NCI-H1694 treated with DMSO at 0.1 percent for 48 hours (cell line): ENCODE measurements at places on chromosomes 5 and 9.

DNA sequence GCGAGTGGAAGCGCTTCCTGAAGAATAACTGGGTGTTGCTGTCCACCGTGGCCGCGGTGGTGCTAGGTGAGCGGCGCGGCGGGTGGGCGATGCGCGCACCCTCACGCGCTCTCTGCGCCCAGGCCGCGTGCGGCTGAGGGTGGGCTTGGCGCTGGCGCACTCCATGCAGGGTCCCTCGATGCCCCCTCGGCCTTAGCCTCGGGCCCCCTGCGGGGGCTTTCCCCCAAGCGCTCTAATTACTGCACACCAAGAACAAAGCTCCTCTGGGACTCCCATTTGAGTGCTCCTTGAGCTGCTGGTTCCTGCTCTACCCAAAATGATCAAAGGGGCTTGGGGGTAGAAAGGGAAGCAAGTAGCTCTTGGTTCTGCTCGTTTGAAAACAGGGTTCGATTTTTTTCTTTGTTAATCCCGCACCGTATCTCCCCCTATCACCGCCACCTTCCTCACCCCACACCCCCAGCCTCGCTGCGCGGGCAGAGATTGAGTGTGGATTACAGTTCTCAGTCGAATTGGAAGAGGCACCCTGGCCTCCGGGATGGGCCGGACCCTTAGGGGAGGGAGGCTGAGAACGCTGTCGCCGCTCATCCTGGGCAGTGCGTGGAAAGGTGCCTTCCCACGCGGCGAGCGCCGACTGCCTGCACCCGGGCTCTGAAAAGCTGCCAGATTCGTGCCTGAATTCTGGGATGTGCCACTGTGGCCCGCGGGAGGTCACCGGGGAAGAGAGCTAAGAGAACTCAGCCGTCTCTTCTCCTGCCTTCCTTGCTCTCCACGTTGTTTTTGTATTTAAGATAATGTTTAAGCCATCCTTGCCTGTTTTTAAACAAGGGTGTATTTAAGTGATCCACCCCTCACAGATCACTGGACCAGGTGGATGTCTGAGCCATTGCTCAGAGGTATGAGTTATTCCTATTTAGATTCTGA lies 697 bp downstream of the SLC1A1 start:
- DNase-seq, result no peak

DNA sequence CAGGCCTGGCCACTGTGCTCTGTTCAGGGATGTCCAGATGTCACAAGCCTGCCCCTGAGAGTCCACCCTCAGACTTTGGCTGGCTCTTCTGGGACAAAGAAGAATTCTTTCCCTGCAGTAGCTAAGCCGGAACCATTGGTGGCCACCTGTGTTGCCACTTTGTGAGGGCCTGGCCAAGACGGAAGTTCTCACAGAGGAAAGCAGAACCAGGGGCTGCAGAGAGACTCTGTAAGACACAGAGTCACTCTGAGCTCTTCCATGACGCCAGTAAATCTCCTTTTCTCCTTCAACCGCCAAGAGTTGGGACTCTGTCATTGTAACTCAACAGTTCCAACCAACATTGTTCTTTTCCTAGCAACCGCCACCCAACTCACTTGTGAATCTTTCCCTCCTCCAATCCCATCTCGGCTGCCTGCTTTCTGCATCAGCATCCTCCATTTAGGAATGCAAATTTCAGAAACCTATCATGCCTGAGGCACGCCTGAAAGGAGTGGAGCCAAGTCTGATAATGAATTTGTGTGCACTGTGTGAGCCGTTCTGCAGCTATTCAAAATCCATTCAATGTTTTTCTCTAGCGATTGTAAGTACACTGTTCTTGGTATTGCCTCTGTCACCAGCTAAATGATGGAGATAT lies 37.8 kb upstream of the ATP6V1G1 start:
- no peak for DNase-seq

DNA sequence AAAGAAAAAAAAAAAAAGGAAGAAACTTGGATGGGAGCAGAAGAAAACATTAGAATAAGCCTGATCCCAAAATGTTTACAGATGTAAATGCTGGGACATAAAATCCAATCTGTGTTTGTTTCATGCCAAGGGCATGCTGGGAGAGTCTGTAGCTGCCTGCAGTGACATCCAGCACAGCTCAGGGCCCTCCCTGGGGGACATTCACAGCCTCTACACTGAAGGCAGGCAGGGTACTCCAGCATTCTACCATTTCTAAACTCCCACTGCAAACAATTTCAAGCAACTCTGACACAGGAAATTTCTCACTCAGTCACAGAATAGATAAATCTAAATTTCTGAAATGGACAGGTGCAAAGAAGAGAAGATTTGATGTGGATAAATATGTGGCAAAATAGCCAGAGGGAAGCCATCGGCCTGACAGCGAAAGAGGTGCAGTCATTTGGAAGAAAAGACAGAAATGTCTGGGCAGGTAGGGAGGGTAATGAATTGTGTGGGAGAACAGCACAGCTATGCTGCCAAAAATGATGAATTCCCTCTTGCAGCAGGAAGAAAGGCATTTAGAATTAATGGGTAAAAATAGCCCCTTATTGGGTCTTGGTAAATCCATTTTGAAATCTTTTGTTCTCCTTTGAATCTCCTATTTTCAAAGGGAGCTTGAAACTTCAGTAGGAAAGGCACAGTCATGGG lies 199.4 kb downstream of the MED10 start:
- DNase-seq, result no peak

DNA sequence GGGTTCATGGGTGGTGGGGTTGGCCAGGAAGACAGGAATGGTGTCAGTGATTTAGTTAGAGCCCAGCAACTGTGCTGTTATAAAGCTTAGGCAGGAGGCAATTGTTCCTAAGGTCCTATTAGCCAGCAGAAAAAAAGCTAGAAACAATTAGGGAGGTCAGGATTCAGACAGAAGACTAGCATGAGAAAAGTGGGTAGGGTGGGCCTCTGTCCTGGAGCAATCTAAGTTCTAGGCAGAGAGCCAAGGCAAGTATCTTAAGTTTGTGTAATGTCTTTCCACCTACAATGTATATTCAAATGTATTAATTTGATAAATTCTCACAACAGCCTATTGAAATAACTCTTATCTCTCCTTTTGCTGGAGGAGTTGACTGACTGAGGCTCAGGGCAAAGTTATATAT lies 6.1 kb upstream of the ZFAND5 start:
- no peak for DNase-seq

DNA sequence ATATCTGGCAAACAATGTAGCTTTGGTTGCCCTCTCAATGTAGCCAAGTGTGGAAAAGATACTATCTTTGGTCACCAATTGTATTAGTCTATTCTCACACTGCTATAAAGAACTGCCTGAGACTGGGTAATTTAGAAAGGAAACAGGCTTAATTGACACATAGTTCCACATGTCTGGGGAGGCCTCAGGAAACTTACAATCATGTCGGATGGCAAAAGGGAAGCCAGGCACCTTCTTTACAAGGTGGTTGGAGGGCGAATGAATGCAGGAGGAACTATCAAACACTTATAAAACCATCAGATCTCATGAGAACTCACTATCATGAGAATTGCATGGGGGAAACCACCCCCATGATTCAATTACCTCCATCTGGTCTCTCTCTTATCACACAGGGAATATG lies 133.1 kb upstream of the TBCA start:
- no peak for DNase-seq

- DNase-seq, result no peak
Observed at GRCh38 chr9:35933550-35934067, 24.3 kb downstream of the SPAAR start.

- no peak for DNase-seq
Observed at GRCh38 chr5:133041910-133042309, 9.9 kb upstream of the HSPA4 start.

- no peak for DNase-seq
Observed at GRCh38 chr5:143207563-143208364, 195.7 kb downstream of the NR3C1 start.

GRCh38 chr9:120443489-120443888 lies 136.5 kb downstream of the CDK5RAP2 start:
- DNase-seq, result no peak

DNA sequence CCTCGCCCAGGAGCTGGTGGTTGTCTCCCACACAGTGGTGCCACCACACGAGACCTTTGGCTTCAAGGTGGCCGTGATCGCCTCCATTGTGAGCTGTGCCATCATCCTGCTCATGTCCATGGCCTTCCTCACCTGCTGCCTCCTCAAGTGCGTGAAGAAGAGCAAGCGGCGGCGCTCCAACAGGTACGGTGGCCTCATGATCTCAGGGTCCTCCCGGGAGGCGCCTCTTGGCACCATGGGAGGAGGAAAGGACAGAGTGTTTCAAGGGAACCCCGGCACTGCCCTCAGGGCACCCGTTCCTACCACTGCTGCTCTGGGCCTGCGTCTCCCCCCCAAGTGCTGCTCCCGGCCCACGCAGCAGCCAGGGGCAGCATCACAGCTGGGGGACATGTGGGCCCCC lies 18.2 kb upstream of the CARD19 start:
- no peak for DNase-seq

DNA sequence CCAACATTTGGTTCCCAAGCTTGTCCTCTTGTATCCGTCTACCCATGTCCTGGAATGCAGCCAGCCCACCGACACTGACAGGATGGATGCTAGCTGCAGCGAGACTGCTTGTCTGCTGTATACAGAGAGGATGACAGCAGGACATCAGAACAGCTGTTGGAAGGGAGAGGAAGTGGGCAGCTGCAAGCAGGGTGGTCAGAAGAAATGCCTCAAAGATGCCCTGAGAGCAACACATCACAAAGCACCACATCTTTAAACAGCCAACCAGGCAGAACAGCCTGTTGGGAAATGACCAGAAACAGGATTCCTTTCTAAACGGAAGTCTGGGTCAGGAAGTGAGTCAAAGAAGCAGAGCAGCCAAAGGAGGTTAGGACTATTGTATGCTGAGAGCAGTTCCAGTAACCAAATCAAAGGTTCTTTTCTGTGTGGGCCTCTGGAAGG lies 219.1 kb downstream of the NDUFS4 start:
- peak; percentile 46 for DNase-seq

DNA sequence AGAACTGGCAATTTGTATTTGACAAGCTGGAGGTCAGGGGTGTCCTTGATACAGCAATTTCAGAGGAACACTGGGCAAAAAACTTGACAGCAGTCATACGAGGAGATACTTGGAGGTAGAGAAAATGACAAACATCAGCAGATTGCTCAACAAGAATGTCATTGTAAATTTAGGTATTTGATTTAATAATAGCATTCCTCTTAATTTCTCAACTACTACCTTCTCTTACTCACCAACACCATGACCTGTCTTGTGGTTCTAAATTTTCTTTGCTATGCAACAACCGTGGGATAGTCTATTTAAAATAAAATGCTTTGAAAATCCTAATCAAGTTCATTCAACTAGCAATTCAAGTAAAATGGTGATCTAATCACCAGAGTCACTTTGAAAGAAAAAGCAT lies 128.4 kb downstream of the DNAH5 start:
- DNase-seq, result no peak

DNA sequence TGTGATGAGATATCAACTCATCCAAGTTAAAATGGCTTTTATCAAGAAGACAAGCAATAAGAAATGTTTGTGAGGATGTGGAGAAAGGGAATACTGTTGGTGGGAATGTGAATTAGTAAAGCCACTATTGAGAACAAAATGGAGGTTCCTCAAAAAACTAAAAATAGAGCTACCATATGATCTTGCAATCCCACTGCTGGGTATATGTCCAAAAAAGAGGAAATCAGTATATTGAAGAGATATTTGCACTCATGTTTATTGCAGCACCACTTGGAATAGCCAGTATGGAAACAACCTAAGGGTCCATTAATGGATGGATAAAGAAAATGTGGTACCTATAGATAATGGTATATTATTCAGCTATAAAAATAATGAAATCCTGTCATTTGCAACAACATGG lies 25.1 kb downstream of the PPIP5K2 start:
- DNase-seq, result no peak

DNA sequence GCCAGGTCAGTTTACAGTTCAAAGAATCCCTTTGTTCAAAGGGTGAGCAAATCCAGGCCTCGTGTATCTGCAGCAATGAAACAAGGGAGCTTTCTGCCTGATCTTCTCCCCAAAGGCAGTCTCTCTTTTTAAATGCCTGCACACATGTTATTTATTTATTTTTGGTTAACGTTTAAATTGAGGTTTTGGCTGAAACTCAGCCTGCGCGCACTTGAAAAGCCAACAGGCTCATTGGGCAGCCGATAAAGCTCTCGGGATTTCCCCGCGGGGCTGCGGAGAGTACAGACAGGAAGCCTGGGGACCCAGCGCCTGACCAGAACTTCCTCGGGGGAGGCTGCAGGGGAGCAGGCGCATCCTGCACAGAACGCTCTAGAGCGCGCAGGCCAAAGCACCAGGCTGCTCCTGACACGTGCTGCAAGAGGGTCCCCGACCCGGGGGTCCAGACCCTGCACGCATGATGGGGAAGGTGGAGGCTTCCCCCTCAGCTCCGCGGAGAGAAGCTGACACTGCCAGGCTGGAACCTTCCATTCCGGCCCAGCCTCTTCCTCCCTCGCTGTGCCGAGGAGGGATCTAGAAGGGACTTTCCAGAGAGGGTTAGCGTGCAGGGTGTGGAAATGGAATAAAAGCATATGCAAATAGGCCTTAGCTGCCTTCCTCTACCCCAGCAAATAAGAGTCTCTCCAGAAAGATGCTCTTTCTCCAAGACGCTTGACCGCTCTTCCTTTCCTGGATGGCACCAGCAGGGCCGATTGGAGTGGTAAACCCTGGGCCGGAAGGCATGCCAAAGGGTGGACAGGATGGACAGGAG lies 46.1 kb downstream of the PTTG1 start:
- no peak for DNase-seq

- no peak for DNase-seq
Observed at GRCh38 chr5:540071-540905, 16.0 kb upstream of the SLC9A3 start.

- DNase-seq, result no peak
Observed at GRCh38 chr9:72168075-72168474, 18.8 kb downstream of the GDA start.

DNA sequence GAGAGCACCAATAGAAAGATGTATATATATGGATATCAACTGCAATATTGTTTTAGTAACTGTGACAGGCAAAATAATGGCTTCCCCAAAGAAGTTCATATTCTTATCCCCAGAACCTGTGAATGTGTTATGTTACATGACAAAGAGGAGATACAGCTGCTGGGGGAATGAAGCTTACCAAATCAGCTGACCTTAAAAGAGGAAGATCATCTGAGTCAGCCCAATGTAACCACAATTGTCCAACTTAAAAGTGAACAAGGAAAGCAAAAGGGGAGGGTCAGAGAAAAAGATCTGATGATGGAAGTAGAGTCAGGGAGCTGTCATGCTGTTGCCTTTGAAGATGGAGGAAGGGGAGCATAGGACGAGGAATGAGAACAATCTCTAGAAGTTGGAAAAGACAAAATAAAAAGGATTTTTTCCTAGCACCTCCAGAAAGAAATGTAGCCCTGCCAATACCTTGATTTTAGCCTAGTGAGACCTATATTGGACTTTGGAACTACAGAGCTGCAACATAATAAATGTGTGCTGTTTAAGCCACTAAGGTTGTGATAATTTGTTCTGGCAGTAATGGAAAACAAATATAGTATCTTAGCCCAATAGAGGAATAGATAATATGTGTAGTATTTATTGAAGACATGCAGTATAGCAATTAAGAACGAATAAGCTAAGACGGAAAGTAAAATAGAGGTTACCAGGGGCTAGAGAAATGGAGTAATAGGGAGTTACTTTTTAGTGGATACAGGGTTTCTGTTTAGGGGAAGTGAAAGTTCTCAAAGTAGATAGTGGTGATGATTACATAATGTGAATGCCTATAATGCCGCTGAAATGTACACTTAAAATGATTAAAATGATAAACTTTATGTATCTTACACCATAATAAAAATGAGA lies 115.9 kb downstream of the PIK3R1 start:
- DNase-seq, result no peak

GRCh38 chr5:97670447-97670846 lies 487.4 kb upstream of the RIOK2 start:
- DNase-seq, result no peak
